ENCODE measurements at places on chromosomes 4 and X. TPM values are rescaled to one million over a fixed set of nuclear protein-coding genes. Genes with fewer than 3 reads are reported as not detected.

The BANK1 gene
- 0.32 TPM for total RNA-seq

The EREG gene
- 5.2 TPM for total RNA-seq

The PABPC1L2B gene
- not detected for total RNA-seq

The MAGEA1 gene
- total RNA-seq, result not detected

The ADGRG4 gene
- total RNA-seq, result not detected

The TCEAL3 gene
- total RNA-seq, result 10.6 TPM

The RTL5 gene
- total RNA-seq, result 1.3 TPM

The COX18 gene
- total RNA-seq, result 36.3 TPM

The PNMA6F gene
- total RNA-seq, result not detected

The TAF7L gene
- total RNA-seq, result 0.32 TPM

The PPP1R2C gene
- total RNA-seq, result not detected

The XK gene
- total RNA-seq, result 0.86 TPM

The FAM53A gene
- total RNA-seq, result 0.86 TPM
